ENCODE measurements at places on chromosomes 12 and 14.

DNA sequence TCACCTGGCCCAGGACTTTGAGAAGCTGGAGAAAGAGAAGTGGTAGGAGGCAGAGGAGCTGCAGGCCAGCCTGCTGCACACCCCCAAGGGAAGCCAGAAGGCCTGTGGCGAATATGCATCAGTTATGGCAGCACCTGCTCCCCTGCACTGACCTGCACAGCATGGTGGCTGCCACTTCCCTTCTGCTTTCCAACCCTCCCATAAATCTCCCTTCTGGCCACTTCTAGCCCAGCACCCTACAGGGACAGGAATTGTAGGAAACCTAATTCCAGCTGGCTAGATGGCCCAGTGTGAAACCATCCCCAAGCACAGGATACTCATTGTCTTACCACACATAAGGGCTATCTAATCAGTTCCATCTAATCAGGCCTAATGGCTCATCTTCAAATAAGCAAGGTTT, 136.3 kb downstream of the TBX3 start:
- no peak for DNase-seq

DNA sequence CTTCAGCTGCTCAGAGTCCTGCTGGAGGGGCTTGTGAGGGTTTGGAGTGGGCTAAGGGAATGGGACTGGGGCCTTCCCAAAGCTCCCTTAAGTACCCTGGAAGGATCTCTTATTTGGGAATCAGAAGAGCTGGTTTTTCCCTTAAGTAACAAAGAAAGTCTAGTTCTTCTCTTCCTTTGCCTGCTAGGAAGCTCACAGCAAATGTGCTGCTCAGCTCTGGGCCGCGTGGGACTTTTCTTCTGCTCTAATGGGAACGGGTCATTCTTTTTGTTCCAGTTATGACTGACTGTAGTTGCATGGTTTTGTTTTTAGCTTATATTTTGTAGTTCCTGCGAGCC, 6.0 kb downstream of the KIF26A start:
- no peak for DNase-seq

GRCh38 chr12:124487066-124487833, 80.2 kb downstream of the NCOR2 start:
- no peak for DNase-seq

DNA sequence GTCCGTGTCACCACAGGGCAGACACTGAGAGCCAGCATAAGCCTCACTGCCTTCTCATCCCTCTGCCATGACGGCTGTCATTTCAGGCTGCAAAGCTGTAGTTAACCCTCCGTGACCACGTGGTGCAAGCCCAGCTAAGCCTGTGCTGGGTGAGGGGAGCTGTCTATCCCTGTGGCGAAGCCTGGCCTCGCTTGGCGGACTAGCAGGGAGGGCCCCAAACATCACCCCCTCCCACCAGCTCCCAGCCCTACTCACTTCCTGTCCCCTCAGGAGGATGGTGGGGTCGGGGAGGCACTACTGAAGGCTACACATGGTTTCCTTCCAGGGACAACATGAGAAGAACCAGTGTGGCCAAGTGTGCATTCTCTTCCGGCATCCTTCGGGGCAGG, 88.2 kb downstream of the CHGA start:
- DNase-seq, result no peak

DNA sequence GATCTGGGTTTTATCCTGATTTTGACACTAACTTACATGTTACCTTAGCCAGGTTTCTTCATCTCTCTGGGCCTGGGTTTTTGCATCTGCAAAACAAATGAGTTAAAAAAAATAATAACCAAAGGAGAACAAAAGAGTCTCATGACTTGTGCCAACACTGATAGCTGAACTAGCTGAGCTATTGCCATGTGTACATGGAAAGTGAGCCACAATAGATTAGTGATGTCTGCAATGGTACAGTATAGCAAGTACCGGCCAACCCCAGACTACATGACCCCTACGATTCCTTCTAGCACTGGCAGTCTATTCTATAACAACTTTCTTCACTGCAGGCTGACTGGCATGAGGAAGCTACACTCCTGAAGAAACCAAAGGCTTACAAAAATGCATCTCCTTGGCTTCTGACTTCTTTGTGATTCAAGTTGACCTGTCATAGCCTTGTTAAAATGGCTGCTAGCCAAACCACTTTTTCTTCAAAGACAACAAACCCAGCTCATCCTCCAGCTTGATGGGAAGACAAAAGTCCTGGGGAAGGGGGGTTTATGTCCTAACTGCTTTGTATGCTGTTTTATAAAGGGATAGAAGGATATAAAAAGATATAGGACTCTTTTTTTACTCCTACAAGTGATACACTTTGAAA, 123.7 kb downstream of the DAD1 start:
- DNase-seq, result no peak

DNA sequence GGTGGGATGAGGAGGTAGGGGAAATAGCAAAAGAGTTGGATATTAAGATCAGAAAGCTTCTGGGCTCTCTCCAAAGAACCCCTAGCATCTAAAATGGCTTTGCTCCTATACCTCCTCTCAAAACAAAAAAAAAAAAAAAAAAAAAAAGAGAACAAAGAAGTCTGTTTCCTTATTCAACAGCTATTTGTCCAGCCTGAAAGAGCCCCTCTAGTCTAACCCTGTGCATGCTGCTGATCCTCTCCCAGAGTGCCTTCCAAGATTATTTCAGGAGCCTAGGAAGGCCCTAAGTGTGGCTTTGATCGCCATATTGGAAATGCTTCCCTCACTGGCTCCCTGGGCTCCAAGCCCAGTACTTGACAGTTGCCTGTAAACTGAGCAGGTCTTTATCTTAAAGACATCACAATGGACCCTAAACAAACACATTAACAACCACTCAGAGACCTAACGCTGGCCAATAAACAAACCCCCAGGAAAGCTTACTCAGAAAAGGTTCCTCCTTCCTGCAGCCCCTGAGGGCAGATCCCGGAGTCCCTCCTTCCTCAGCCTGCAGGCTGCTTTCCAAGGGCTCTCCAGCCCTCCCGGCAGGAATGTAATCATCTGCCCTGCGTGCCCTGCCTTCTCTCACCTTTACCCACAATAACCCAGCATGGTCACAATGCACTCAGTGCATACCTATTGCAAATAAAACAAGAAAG, 17.4 kb upstream of the COL2A1 start:
- no peak for DNase-seq

GRCh38 chr14:39368261-39368959, 63.8 kb downstream of the FBXO33 start:
- no peak for DNase-seq

DNA sequence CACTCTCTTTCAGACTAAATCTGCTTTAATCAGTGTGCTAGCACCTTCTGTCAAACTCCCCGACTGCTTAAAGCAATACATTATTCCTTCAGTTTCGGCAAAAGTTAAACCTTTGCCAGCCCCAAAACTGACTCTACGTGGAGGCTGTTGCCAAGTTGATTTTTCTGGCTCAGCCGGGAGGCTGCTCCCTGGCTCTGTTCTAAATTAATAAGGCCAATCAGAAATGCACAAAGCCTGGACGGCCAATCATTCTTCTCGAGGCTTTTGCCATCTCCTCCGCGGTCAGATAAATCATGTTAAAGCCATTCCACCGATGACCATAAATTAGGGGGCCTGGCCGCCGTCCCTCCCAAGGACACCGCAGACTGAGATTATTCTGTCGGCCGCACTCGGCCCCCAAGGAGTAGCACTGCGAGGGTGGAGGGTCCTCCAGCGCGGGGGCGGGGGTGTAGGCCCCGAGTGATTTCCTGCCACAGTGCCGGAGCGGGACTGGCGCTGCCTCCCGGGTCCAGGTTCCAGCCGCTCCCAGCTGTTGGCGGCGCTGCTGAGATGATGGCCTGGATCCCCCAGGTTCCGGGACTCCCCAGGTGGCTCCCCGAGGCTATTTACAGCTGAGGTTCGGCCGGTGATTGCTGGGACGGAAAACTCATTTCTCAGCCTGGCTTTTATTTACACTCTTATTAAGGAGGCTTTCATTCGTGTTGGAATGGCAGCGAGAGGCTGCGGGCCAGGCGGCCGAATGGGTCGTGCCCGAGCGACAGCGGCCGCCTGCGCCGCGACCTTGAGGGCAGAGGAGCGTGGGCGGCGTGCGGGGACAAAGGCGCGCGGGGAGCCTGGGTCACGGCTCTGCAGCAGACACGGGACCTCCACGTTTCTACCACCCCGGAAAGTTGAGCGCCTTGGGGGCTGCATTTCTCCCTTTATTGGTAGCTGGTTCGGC, 165.1 kb downstream of the MON2 start:
- no peak for DNase-seq

- DNase-seq, result no peak
Observed at GRCh38 chr14:103142721-103143302, 19.6 kb downstream of the TNFAIP2 start.

- DNase-seq, result no peak
Observed at GRCh38 chr12:120064054-120064940, 52.3 kb downstream of the RAB35 start.

DNA sequence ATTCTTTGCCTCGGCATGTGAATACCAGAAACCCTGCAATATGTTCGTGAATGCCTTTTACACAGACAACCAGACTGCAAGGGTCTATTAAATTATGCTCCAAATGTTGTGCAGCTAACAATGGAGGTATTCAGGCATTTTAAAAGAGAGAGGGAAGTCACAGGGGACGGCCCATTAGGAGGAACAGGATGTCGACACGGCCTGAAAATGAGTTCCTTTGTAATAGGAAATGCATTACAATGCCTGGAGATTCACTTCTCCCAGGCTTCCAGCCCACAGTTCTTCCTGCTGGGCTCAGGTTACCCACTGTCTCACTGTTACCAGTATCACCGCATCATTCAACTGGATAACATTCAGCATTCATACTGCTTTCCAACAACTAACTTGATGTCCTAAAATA, 2.5 kb downstream of the DUSP6 start:
- DNase-seq, result no peak

DNA sequence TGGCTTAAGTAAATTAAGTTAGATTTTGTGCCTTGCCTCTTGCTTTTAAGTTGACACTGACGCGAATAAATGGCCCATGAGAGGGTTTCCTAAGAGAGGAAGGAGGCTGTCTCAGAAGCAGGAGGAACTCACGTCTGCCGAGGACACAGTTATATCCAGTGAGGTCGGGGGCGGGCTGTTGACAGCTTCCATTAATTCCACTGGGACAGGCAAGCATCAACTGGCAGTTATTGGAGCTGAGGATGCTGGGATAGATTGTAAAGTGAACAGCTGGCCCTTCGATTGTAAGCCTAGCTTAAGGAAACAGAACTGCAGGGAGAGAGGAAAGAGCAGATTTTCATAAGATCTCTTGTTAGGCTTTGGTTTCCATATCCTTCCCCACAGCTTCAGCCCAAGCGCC, 399.2 kb downstream of the IPO8 start:
- no peak for DNase-seq

DNA sequence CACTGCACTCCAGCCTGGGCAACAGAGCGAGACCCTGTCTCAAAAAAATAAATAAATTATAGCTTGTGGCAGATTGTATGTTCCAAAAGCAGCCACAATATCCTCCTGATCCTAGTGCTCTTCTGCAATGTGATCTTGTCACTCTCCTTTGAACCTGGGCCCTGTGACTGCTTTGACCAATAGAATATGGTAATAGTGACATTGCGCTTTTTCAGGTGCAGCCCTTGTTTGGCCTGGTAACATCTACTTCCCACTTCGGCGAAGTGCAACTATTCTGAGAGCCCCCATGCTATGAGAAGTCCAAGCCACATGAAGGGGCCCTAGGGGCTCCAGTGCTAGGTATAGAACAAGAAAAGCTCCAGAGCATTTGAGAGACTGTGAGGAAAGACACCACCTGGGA, 31.1 kb upstream of the DENND5B start:
- DNase-seq, result no peak

DNA sequence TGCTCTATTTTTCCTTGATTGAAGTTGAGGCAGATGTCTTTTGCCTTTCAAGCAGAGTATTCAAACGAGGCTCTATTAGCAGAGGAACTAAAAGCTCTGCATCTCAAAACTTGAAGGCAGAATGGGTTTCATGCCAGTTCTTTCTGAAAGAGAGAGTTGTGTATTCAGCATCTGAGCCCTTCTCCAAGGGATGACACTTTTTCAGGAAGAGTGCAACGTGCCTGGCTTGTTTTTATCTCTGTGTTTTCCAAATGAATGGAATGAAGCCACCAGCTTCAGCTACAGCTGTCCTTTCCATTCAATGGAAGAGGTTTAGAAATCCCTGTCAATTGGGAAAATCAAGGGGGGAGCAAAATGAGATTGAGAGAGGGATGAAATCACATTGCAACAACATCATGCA, 14.6 kb downstream of the BEST3 start:
- DNase-seq, result no peak

DNA sequence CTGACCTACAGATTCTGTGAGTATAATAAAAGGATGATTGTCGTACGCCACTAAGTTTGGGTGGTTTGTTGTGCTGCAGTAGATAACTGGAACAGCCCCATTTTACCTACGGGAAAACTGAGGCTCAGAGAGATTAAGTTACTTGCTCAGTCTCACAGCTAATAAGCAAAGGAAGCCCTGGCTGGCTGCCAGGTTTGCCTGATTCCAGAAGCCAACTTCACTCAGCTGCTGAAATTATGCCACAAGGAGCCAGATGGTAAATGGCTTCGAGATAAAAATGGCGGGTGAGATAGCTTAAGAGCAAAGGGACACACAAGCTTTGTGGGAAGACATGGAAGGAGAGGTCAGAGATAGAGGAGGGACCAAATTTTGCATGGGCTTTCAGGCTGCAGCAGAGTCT, 191.5 kb upstream of the NOS1 start:
- no peak for DNase-seq

DNA sequence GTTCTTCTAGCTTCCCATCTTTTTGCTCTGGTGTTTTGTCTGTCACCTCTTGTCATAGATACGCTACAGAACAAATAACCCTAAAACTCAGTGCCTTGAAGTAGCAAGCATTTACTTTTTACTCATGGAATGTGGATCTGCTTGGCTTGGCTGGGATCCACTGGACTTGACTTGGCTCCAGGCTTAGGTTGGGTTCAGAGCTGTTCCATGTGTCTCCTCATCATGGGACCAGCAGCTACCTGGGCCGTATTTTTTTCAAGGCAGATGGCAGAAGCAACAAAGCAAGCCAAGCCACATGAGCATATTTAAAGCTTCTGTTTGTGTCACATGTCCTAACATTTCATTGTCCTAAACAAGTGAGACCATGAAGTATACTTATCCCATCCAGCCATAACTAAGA, 48.7 kb upstream of the ATF1 start:
- no peak for DNase-seq

GRCh38 chr14:72901361-72901760, 7.5 kb upstream of the DPF3 start:
- no peak for DNase-seq

DNA sequence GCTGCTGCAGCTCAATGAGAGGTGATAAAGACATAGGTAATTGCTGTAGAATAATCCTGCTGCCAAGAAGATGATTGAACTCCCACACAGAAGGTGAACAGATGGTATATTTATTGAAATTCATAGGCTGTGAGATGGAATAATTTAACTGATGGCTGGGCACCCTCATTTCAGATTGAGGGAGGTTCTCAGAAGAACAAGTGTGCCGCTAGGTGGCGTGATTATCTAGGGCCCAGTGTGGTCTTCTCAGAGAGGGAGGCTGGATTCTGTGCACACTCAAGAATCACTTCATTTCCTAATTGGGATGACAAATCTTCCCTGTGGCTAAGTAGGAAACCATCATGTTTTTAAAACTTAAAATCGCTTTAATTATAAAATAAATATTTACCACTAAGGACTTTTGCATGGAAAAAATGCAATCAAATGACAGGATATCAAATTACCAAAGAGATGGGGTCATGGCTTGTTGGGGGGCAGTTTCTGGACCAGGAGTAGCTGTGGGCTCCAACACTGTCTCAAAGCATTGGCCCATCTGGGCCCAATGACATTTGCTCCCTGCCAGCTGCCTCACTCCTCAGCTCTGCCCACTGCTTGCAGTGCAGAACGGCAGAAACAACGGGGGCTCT, 132.3 kb downstream of the SNAPC1 start:
- peak; percentile 14 for DNase-seq

All from activated CD8-positive, alpha-beta memory T cell treated with anti-CD3 and anti-CD28 coated beads for 1 hour (primary cell).